ENCODE measurements at places on chromosomes 3 and 15.

DNA sequence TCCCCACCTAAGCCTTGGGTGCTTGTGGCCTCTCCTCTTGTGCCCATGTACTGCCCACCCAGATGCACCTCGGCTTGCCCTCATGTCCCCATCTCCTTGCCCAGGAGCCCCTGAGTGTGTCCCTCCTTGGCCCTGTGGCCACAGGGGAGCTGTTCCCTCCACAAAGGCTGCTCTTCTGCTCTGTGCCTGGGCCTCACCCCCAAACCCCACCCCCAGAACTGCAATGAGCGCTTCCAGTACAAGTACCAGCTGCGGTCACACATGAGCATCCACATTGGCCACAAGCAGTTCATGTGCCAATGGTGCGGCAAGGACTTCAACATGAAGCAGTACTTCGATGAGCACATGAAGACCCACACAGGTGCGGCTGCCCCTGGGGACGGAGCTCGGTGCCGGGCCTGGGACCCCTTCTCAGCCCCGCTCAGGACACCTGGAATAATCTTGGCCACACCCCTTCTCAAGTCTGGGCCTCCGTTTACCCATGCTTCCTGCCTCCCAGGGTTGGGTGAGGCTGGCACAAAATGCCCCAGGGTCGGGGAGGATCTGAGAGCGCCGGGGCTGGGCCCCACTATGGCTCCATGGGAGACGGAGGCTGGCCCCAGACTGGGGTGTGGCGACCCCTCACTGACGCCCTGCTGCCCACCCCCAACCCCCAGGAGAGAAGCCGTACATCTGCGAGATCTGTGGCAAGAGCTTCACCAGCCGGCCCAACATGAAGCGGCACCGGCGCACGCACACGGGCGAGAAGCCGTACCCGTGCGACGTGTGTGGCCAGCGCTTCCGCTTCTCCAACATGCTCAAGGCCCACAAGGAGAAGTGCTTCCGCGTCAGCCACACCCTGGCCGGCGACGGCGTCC is 10.3 kb downstream of the ZBTB47 start:
- DNase-seq = no peak

- no peak for DNase-seq
Measured at GRCh38 chr15:47542312-47542989, 174.9 kb upstream of the SEMA6D start.

- DNase-seq = no peak
Measured at GRCh38 chr3:143201045-143201444, 81.5 kb downstream of the CHST2 start.

GRCh38 chr3:121750087-121750415 is 510 bp upstream of the GOLGB1 start:
- no peak for DNase-seq

GRCh38 chr3:25713341-25713985 is 48.8 kb upstream of the TOP2B start:
- DNase-seq = no peak
